ENCODE measurements at places on chromosomes 5 and 9.

- no peak for DNase-seq
Measured at GRCh38 chr9:12368569-12368968, 324.6 kb upstream of the TYRP1 start.

DNA sequence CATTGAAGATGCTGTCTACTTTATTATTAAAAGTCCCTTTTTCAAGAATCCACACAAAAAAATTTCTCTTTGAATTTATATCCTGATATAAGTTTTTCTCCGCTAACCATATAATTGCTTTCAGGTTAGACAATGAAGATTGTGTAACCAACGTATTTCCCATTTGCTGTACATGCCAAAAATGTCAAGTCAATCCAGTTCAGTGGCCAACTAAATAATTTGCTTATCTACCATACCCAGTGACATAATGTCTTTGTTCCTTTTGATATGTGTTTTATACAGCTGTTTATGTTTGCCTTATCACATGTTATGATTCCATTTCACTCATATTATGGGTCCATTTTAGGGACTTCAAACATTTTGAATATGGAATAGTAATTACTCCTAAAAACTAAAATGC is 349.9 kb downstream of the EFNA5 start:
- no peak for DNase-seq

DNA sequence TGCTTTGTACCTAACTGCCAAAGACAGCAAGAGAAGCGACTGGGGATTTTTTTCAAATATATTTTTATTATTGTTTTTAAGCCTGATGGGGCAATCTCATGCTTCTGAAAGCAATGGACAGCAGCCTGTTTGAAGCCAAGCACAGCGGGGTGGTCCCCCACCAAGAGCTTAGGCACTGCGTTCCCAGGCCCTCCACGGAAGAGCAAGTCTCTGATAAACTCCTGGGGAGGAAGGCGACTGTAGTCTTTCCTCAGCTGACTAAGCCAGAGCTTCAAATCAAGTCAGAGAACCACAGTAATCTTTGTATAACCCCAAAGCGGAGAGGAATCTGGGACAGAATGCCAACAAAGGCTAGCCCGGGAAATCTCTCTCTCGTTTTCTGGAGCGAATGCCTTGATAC is 54.4 kb downstream of the ARSB start:
- DNase-seq = no peak

- no peak for DNase-seq
Measured at GRCh38 chr5:150335778-150336177, 21.7 kb upstream of the TCOF1 start.

GRCh38 chr5:81147886-81148571 is 85.1 kb upstream of the CKMT2 start:
- no peak for DNase-seq
